ENCODE measurements at places on chromosomes 4 and X. TPM values are rescaled to one million over a fixed set of nuclear protein-coding genes. Genes with fewer than 3 reads are reported as not detected.

GRCh38 chrX:66504481-66504880, 134.4 kb downstream of the EDA2R start:
- no peak overlapping the region for H3K27ac ChIP-seq
- DNase-seq = no peak
- no peaks in the 10 kb centered on the region for H3K27me3 ChIP-seq
- no peaks in the 10 kb centered on the region for H3K4me1 ChIP-seq
- H3K36me3 ChIP-seq = no peaks in the 10 kb centered on the region
- H3K4me3 ChIP-seq = no peak overlapping the region

DNA sequence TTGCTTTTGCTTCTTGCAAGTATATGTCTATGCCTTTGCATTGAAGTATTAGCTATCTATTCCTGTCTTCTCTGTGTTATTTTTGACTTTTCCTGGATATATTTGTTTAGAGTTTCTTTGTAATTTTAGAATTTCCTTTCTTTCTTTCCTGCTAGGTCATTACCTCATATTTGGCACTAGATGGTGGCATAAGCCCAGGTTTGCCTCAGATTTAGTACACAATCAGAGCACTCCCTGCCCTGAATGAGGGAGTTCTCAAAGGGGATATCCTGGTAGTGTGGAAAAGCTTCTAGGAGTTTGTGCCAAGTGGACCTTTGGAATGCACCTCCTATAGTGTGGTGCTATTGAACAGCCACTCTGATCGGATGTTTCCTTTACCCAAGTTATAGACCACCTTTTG, 181.6 kb downstream of the UGT8 start:
- no peaks in the 10 kb centered on the region for H3K36me3 ChIP-seq
- no peak for DNase-seq
- no peak overlapping the region for H3K4me3 ChIP-seq
- H3K27ac ChIP-seq = no peak overlapping the region

The ARMCX5 gene
- total RNA-seq = 3.6 TPM

The IL2 gene
- not detected for total RNA-seq

The SHISA3 gene
- total RNA-seq = 23.6 TPM

GRCh38 chrX:6505960-6506359, 29.0 kb downstream of the VCX3A start:
- DNase-seq = no peak
- no peak overlapping the region for H3K27ac ChIP-seq
- H3K4me3 ChIP-seq = no peak overlapping the region

- DNase-seq = no peak
- no peaks in the 10 kb centered on the region for H3K36me3 ChIP-seq
- no peaks in the 10 kb centered on the region for H3K27me3 ChIP-seq
- H3K4me3 ChIP-seq = no peak overlapping the region
These were observed 92.2 kb downstream of the PALLD start for GRCh38 chr4:168588916-168589531.

The UCP1 gene
- total RNA-seq = not detected

The COMMD8 gene
- total RNA-seq = 1.7 TPM

The AR gene
- total RNA-seq = 16.3 TPM

DNA sequence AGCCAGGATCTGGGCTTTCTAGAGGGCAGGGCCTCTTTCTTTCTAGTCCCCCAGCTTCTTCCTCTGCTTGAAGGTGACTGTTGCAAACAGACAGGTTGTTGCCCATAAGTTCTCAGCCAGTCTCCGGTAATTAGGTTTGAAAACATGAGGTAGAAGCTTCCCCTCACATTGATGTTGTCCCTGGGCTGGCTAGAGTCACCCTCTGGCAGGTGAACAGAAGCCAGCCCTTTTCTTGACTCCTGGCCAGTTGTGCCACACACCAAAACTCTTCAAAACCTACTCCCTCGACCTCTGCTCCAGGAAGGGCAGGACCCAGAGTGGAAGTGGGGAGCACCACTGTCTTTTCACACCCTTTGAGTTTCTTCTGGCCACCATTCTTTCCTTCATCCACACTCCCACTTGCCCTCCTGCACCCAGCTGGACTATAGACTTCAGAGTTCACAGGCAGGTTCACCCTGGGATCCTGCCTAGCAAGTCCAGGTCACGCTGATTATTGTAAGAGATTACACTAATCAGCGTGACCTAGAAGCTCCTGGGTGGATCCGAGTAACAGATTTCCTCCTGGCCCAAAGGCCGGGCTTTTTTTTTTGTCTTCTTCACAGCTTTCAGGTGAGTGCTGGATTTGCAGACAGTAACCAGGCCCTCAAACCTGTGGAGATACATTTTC, 37.4 kb upstream of the ARHGAP6 start:
- H3K27ac ChIP-seq = no peak overlapping the region
- H3K4me3 ChIP-seq = no peak overlapping the region
- H3K4me1 ChIP-seq = no peaks in the 10 kb centered on the region
- DNase-seq = no peak

DNA sequence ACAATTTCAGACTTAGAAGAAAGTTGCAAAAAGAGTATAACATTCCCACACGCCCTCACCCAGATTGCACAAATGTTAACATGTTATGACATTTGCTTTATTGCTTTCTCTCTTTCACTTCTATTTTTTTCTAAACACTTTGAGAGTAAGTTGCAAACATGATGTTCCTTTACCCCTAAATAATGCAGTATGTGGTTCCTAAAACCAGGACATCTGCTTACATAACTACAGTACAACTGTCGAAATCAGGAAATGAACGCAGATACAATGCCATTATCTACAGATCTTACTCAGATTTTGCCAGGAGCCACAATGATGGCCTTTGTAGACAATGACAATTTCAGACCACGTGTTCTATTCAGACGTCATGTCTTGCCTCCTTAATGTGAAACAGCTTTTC, 22.4 kb downstream of the SH3TC1 start:
- DNase-seq = no peak
- H3K4me3 ChIP-seq = no peak overlapping the region
- H3K36me3 ChIP-seq = no peaks in the 10 kb centered on the region
- H3K27ac ChIP-seq = no peak overlapping the region
- H3K27me3 ChIP-seq = no peaks in the 10 kb centered on the region

DNA sequence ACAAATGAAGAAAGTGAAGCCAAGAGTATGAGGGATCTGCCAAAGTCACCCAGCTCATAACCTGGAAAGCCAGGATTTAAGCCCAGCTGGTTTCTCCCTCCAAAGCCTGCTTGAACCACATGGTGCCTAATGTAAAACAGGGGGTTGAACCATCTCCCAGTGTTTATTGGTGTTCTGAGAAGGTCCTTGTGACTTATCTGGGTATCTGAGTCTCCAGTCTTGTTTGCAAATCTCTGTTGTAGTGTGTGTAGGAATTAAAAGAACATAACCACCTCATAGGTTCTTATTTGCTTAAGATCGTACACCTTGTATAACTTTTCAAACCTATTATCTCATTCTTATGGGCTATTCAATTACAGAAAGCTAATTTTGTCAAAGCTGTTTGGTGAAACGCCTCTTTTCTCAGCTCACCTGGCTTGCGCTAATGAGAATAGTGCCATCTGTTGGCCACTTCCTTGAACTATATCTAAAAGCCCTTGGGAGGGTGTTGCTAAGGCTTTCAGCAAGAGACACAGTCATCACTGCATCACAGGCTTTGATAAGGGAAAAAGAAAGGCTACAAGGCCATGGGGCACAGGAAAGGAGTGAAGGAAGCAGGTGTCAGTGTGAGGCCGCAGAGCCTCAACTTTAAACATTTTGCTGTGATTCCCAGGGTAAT, 34.0 kb downstream of the ETDB start:
- no peaks in the 10 kb centered on the region for H3K36me3 ChIP-seq
- H3K27me3 ChIP-seq = no peaks in the 10 kb centered on the region
- H3K4me3 ChIP-seq = no peak overlapping the region
- H3K27ac ChIP-seq = no peak overlapping the region
- H3K4me1 ChIP-seq = no peaks in the 10 kb centered on the region

- H3K36me3 ChIP-seq = no peaks in the 10 kb centered on the region
- no peak overlapping the region for H3K4me3 ChIP-seq
- H3K27ac ChIP-seq = no peak overlapping the region
- H3K4me1 ChIP-seq = no peaks in the 10 kb centered on the region
- H3K27me3 ChIP-seq = no peaks in the 10 kb centered on the region
- DNase-seq = no peak
These were observed 479.7 kb upstream of the DIAPH2 start for GRCh38 chrX:96204928-96205327.

- H3K27me3 ChIP-seq = no peaks in the 10 kb centered on the region
- DNase-seq = no peak
- no peak overlapping the region for H3K27ac ChIP-seq
- no peaks in the 10 kb centered on the region for H3K4me1 ChIP-seq
- no peaks in the 10 kb centered on the region for H3K36me3 ChIP-seq
These were observed 273.9 kb downstream of the ARAP2 start for GRCh38 chr4:35970366-35970960.

The DCK gene
- 24.5 TPM for total RNA-seq

The NXT2 gene
- total RNA-seq = 1.8 TPM

GRCh38 chrX:76428243-76429130, 977 bp downstream of the MAGEE1 start:
- DNase-seq = peak; percentile 62
- no peaks in the 10 kb centered on the region for H3K4me1 ChIP-seq
- peak overlapping the region; percentile 53 for H3K27ac ChIP-seq

The SSX2 gene
- not detected for total RNA-seq
